ENCODE measurements at places on chromosomes 11 and 22.

- no peak for DNase-seq
Observed at GRCh38 chr11:73114110-73114834, 27.8 kb downstream of the FCHSD2 start.

- DNase-seq, result no peak
Observed at GRCh38 chr11:72441752-72442207, 7.4 kb upstream of the CLPB start.

DNA sequence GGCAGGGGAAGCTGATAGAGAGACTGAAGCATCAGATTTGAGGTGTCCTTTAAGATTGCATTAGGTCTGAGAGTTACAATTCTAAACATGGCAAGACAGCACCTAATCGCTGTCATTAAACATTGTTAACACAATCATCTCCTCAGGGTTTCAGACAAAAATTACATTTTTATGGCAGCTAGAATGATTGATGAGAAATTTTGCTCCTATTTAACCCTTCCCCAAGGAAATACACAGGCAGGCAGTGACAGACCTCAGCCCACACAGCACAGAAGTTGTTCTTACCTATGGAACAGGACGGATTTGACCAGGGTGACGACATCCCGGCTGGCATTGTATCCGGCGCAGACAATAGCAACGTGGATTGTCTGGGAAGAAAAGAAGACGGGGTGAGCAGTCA is 294.3 kb downstream of the LARGE1 start:
- DNase-seq, result no peak

GRCh38 chr11:88480223-88480622 is 142.7 kb upstream of the CTSC start:
- DNase-seq, result no peak

DNA sequence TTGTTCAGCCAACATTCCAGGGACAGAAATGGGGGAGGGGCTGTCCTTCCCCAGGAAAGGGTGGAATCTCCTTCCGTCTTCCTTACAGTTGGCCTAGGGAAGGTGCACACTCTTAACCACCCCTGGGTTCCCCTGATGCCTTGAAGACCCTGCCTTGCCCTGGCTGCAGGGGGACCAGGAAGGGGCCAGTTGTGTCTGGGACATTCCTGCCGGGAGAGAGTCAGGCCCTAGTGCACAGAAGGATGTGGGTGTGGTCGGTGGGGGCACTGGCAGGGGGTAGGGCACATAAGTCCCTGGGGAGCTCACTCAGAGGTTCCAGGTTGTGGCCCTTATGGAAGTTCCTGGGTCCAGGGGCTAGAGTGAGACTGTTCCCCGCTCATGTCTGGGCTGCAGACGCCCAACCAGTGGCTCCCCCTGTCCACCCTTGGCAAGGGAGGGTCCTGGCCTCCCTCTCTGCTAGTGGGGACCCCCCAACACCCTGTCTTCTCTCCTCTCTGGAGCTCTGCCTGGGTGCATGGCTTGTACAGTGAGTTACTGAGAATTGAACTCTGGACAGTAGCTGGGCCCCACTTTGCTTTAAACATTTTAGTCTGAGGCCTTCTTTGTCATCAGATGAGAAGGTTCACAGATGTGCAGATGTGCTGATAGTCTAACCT is 2.0 kb upstream of the APOBEC3A start:
- no peak for DNase-seq

DNA sequence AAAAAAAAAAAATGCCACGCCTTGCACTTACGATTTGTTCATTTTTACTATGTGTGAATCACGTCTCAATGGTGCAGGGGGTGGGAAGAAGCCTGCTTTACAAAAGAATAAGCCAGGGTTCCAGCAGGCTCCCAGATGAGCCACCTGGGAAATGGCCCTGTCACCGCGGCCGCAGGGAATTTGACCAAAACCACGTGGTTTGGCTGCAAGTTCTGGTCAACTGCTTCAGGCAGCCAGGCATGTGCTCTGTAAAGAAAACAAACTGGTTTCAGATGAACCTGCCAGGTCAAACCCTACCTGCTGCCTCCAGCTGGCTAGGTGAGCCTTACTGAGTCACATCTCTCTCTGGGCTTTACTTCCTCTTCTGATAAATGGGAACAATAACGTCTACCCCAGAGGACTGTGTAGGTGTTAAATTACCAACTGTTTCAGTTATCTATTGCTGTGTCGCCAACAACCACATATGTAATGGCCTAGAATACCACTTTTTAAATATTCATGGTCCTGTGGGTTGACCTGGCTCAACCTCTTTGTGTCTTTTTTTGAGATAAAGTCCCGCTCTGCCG is 30.5 kb upstream of the GCAT start:
- no peak for DNase-seq

GRCh38 chr11:82577246-82577645 is 156.4 kb downstream of the FAM181B start:
- no peak for DNase-seq

DNA sequence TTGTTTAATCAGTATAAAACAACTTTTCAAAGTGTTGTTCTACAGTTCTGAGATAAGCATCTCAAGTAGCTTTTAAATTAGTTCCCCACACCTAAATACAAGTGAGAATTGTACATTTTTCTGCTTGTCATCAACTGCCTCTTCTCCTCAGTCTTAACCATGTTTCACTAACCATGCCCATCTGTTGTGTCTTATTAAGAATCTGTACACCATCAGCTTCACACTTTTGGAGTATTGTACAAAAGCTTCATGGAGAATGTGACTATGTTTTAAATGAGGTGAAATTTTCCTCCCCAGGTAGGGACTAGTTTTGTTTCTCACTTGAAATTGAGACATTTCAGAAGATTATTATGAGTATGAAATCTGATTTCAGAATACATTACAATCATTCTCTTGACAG is 52.4 kb downstream of the SIK2 start:
- no peak for DNase-seq
